ENCODE measurements at places on chromosomes 3 and 15.

DNA sequence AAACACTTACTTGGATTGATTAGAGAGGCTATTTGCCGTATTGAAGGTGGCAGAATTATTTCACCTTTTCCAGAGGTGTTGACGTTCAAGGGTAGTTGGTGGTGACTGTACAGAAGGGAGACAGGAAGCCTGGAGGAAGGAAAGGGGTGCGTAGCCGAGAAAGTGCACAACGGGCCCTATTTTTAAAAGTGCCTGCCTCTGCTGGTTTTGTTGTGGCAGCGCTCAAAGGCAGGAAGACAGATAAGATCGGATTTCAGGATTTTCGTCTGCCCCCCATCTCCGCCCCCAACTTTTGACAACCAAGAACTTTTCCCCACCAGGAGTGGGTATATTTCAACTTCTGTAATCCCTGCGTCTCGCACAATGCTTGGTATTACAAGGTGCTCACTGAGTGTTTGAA lies 38.5 kb downstream of the SMAD3 start:
- no peak for DNase-seq

GRCh38 chr3:105367063-105367405 lies 325 bp downstream of the ALCAM start:
- peak; percentile 14 for DNase-seq

- DNase-seq = no peak
These were observed 386.4 kb downstream of the ZBTB20 start for GRCh38 chr3:114760679-114761078.

- DNase-seq = no peak
These were observed 130.8 kb downstream of the CPNE4 start for GRCh38 chr3:131903988-131904415.

DNA sequence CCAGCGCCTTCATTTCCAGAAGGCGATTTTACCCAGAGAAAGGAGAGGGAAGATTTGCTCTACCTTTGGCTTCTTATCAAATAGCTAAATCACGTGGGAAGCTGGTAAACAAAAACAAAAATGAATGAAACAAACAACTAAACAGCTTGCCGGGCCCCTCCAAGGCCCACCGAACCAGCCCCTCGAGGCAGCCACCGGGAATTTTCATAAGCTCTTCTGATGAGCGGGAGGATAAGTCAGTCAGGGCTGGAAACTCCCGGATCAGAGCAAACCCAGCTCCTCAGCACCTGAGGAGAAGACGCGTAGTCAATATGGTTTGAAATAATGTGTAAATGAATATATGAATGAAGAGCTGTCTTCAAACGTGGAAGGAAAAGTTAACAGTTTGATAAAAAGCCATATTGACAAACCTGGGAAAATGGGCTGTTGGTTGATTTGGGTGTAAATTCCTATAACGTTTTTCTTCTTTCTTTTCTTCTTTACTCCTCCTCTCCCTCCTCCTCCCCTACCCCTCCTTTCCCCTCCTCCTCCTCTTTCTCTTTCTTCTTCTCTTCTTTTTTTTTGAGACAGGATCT lies 10.7 kb downstream of the RPLP1 start:
- DNase-seq = no peak

DNA sequence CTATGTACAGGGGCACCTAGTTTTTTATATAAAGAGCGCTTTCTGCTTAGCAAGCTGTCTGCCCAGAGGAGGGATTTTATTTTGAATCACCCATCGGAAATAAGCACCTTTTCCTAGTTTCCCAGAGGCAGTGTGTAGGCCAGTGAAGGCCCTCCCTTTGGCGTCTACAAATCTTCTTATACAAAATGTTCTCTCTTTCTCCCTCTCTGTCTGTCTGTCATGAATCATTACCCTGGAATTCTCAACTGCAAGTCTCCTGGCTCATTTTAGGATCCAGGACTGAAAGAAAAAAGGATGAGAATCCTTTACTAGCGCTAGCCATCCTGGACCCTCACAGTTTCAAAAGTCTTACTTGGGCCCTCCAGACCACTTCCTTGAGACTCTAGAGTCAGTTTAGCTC lies 728.1 kb downstream of the OTOL1 start:
- DNase-seq = no peak

DNA sequence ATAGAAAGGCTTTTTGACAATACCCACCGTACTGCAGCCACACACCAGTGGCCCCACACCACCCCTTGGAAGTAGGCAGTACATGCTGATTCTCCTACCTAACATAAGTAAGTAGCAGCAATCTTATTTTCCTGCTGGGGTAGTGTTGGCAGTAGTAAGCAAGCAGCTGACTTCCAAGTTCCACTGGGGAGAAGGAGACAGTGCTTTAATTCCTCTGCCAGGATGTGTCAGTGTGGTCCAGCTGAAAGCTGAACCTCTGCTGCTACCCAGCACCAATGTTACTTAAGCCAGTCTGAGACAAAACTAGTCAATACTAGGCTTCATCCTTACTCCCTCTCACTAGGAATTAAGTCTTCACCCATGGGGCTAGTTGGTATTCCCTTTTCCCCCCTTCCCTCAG lies 74.7 kb downstream of the DZIP3 start:
- DNase-seq = no peak

- no peak for DNase-seq
These were observed 2.1 kb upstream of the ALAS1 start for GRCh38 chr3:52195823-52196331.

- no peak for DNase-seq
These were observed 135.1 kb downstream of the TMCO5A start for GRCh38 chr15:38069511-38070011.

DNA sequence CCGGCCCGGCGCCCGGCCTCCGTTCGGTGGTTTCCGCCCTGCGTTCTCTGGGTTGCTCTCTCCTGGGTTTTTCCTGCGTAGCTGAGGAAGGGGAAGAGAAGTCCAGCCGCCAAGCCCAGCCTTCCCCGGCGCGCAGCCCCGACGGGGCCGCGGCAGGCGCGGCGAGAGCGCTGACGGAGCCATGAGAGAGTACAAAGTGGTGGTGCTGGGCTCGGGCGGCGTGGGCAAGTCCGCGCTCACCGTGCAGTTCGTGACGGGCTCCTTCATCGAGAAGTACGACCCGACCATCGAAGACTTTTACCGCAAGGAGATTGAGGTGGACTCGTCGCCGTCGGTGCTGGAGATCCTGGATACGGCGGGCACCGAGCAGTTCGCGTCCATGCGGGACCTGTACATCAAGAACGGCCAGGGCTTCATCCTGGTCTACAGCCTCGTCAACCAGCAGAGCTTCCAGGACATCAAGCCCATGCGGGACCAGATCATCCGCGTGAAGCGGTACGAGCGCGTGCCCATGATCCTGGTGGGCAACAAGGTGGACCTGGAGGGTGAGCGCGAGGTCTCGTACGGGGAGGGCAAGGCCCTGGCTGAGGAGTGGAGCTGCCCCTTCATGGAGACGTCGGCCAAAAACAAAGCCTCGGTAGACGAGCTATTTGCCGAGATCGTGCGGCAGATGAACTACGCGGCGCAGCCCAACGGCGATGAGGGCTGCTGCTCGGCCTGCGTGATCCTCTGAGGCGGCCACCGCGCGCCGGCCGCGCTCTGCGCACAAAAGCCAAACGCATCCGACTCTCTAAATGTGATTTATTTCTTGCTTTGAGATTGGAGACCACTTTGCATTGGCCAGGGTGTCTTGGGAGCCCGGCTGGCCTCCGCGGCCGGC lies 727 bp downstream of the RAP2B start:
- DNase-seq = peak; percentile 24

DNA sequence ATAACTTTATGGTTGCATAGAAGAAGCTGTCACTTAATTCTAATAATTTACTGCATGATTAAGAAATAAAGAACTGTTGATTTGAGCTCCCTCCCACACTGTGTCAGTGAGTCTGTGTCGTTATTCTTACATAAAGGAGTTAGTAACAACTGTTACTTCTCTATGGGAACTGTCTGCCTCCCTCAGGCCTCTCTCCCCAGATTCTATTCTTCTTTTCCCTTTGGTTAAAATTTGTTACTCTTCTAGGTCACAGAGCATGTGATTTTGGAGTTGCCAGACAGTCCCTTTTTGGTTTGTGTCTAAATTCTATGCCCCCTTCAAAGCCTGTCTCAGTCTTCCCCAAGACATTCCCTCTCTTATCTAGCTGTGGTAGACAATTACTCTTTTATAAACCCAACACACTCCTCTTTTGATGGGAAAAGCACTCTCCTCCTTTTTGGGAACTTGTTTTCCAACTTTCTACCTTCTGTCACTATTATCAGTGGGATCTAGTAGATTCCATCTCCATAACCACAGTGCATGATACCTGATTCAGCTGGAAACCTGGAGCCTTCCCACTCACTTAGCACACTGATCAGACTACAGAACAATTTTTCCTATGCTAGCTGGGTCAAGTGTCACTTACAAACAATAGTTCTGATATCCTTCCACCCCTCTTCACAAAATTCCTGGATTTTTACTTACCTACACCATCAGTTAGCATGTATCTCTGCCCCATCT lies 422.1 kb upstream of the TGFBR2 start:
- no peak for DNase-seq

- DNase-seq = peak; percentile 22
These were observed 1.3 kb downstream of the ARL6IP5 start for GRCh38 chr3:69085833-69086722.

DNA sequence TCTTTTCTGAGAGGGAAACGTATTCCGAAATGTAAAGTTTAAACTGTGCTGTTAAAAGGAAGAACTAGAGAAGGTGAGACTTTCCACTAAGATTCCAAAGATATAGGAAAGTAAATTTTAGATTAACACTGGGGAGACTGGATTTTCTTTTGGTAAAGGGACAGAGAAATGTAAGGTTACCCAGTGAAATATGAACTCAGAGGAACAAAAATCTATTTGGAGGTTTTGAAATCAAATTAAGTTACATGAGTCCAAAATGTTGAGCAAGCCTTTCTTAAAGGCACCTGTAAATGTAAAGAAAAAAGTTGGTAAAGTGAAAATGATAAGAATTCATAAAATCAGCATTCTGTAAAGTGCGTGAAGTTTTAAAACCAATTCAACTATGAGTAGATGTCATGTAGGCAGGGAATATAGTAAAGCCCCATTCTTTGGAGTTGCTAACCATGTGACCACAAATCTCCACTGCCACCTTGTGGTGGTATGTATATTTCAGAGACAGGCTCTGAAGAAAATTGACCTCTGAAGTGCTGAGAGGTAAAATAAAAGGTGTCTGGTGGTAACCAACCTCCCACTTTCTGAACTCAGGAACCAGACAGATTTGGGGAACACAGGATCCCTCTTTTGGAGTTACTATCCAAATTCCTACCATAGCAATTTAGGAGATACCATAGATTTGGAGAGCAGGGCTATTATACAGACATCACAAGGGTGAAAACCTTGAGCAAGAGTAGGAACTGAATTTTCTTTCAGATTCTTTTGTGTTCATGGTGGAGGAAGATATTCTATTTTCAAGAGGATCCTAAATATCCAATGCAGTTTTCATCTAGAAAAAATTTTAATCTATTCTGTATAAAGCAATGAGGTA lies 215.3 kb downstream of the ROBO2 start:
- DNase-seq = peak; percentile 58

- DNase-seq = no peak
These were observed 91.7 kb downstream of the CEMIP start for GRCh38 chr15:80870893-80871292.

- DNase-seq = no peak
These were observed 51.8 kb upstream of the SSR3 start for GRCh38 chr3:156606729-156607128.

DNA sequence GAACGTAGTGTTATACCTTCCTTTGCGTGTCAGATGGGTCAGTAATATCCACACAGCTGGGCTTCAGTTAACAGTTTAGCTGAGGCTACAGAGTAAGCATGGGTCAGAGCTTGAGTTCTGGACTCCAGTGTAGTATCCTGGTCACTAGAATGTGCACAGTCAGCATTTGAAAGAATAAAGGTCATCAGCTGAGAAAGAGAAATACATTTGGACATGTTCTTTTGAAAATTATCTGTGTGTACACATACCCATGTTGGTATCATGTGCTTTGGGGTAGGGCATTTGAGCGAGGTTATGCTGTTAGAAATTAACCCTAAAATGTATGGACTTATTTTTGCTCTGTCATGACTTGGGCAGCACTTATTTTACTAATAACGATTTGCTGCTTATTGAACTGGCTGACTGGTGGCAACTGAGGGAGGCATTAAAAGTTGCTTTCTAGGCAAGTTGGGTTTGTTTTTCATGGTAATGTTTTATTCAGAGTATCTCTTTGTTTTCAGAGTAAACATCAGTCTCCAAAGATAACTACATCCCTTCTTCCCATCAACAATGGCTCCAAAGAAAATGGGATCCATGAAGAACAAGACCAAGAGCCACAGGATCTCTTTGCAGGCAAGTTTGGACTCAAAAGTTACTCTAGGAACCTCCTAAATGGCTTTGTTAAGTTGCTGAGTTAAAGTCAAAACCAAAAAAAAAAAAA lies 16.4 kb downstream of the SNX1 start:
- no peak for DNase-seq

DNA sequence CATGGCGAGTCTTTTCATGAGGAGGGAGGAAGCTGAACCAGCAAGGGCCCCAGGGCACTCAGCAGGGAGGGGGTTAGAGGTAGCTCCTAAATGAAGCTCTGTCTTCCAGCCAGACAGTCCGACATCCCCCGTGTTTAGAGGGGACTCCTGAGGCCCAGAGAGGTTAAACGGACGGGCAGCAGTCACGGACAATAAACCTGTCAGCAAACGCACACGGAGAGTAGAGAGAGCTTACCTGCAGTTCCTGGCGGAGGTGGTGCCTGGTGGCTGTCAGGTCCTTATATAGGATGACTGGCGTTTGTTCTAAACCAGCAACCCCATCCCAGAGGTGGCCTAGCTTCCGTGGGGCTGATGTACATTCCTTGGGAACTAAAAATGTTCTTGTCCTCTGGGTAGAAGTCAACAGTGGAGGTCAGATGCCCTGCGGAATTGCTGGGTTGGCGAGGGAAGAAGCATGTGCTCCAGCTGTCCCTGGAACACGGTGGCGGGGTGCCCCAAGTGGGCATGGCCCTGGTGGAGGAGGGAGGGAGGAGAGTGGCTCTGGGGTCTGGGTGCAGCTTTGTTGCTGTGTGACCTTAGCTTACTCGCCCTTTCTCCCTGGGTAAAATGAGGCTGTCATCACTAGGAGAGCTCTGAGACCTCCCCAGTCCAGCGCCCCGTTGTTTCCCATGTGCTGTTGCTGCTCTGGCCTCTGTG lies 2.1 kb downstream of the GHRL start:
- DNase-seq = no peak

DNA sequence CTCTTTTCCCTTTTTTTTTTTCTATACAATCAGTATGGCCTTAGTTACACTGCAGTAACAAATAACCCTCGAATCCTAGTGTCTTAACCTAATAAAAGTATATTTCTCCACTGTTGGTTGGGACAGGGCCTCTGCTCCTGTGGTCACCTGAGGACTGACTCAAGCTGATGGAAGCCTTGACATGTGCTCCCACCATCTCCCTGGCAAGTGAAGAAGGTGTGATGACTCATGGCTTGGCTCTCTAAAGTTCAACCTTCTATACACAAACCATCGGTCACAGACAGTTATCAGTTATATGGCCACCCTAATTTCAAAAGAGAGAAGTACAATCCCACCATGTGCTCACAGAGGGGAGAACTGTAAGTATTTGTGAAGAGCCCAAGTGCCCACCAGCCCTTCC lies 65.8 kb upstream of the CACNA2D3 start:
- no peak for DNase-seq

- peak; percentile 61 for DNase-seq
These were observed 37.6 kb downstream of the NCEH1 start for GRCh38 chr3:172673210-172673679.

Data from HEK293T (cell line).